ENCODE measurements at places on chromosomes 16 and 17.

GRCh38 chr16:57680842-57681375 lies 12.8 kb downstream of the ADGRG3 start:
- DNase-seq: no peak

- peak; percentile 68 for DNase-seq
These were observed 3.1 kb downstream of the BAIAP2 start for GRCh38 chr17:81037798-81038733.

DNA sequence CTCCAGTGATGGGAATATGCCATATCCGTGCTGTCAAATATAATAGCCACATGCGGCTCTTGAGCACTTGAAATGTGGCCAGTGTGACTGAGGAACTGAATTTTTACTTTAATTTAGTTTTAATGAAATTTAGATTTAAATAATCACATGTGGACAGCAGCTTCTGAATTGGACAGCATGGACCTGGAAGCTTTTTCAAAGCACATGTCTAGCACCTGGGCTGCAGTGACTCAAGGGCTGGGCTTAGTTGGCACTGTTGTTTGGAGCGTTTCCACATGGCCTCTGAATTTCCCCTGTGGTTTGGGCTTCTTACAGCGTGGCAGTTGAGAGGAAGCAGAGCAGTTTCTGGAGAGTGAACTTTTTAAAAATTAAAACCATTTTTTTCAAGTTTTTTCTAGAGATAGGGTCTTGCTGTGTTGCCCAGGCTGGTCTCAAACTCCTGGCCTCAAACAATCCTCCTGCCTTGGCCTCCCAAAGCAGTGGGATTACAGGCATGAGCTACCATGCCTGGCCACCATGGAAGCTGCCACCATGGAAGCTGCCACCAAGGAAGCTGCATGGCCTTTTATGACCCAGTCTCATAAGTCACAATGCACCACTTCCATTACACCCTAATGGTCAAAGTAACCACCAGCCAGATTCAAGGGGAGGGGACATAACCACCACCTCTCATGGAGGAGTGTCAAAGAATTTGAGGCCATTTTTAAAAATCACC lies 6.7 kb upstream of the TOB1 start:
- DNase-seq: no peak

GRCh38 chr17:75976175-75976848 lies 2.7 kb downstream of the ACOX1 start:
- no peak for DNase-seq

DNA sequence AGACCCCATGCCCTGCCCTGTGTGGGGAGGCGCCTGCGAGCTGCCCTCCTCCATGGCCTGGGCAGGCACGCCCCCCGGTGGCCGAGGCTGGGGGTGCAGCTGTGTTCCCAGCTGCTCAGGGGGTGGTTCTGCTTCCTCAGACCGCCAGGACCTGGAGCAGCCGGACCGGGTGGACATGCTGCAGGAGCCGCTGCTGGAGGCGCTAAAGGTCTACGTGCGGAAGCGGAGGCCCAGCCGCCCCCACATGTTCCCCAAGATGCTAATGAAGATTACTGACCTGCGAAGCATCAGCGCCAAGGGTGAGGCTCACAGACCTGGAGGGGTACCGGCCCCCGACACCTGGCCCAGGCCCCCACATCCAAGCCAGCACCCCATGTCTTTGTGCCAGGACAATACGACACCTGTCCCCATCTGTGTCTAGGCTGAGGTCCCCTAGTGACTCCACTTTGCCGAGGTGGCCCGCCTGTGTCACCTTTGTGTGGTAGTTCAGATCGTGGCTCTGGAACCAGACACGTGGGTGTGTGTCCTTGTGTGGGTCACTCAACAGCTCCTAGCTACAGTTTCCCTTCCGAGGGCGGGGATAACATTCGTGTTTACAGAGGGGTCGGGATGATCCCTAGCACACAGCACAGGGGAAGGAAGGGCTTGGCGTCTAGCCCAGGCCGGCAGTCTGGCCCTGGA lies 9.3 kb downstream of the GJD3 start:
- DNase-seq: peak; percentile 95

- DNase-seq: no peak
These were observed 13.7 kb upstream of the AKAP10 start for GRCh38 chr17:19991252-19991885.

GRCh38 chr17:27578718-27579085 lies 52.3 kb upstream of the LGALS9 start:
- no peak for DNase-seq

DNA sequence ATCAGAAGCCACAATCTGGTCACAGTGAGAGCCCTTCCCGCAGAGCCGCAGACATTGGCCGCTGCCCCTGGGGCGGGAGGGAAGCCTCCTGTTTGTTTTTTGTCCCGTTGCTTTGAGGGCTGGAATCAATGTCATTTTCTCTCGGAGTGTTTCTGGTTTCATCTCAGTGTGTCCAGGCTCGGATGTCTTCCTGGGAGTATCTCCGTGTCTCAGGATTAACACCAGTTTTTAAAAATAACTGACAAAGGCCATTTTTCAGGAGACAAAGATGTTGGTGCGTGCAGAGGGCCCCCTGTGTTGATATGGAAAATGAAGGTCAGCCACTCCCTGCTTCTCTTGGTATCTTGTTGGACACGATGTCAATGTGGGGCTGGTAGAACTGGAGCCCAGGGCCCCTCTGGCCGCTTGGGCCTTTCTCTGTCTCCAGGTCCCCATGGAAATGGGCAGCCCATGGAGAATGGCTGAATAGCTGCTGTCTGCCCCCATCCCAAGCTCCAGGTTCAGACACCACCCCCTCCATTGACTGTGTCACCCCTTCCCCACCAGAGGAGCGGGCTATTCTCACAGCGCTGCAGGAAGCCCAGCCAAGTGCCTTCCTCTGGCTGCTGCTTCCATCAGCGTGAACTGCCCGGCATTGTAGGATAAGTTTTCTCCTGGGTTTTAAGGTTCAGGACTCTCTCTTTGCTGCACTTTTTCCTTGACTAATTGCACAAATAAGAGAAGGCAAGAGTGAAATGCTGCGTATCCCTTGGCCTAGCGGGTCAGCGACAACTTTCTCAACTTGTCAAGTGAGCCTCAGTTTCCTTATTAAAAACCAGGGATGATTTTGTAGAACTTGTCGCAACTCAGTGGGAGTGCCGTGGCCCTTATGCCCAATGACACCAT lies 72.2 kb upstream of the METTL9 start:
- no peak for DNase-seq

DNA sequence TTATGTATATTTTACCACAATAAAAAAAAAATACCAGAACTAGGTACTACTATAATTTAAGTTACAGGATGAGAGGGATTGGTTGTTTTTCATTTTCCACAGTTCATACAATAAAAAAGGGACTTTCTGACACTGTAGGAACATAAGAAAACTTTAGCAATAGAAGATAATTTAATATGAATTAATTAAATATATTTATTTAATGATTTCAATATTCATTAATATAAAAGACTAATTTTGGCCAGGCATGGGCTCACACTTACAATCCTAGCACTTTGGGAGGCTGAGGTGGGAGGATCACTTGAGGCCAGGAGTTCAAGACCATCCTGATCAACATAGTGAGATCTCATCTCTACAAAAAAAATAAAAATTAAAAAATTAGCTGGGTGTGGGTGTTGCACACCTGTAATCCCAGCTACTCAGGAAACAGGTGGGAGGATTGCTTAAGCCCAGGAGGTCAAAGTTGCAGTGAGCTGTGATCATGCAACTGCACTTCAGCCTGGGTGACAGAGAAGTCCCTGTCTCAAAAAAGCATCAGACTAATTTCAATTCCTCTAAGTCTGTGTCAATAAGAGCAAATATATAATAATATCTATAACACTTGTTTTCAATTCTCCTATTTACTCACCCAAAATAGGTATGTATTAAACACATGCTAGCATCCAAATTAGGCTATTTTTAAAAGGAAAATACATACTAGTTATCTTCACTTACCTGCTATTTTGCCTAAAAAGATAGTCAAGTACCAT lies 79.6 kb downstream of the BRIP1 start:
- DNase-seq: no peak

GRCh38 chr16:4271176-4272113 lies 1.4 kb downstream of the TFAP4 start:
- DNase-seq: peak; percentile 88

DNA sequence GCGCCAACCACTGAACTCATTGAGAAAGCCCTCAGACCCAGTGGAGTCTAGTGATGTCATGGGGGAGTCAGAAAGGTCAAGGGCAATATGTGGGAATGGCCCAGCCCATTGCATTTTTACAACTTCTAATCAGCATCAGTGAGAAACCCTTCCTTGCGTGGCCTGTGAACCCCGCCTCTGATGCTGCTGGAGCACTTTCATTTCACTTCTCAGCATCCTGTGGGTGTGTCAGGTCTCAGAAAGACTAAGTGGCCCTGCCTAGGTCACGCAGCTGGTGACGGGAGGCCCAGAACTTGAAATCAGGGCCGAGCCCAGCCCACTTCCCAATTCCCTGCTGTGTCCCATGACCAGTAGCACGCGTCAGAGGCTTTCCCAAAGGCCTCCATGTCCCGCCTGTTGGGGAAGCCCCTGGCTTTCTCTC lies 6.1 kb downstream of the DNAI2 start:
- DNase-seq: no peak

DNA sequence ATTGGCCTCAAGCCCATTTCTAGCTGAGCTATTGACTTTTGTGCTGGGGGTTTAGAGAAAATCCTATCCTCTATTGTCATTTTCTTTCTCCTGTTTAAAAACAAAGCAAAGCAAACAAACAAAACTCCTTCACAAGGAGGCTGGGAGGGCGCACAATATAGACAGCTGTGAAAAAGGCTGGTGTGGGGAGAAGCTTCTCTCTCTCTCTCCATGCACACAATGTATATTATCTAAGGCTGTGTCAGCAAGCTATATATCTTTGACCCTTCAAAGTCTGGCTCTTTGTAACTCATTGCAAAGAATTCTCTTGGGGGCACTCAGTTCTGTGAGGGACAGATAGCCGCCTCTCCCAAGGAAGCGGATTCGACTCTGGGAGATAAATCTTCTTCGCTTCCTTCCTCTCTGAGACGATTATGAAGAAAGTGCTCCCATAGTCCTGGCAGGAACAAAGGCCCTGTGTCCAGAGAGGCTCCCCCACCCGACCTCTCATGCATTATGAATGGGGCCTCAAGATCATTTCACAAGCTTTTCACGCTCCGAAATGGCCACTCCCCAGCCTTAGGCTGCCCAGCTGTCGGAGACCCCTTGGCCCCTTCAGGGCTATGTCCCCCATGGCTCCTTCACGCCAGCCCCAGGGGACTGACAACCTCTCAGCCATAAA lies 33.2 kb upstream of the MEAK7 start:
- DNase-seq: no peak

- no peak for DNase-seq
These were observed 28.5 kb downstream of the IQCK start for GRCh38 chr16:19746561-19746960.

DNA sequence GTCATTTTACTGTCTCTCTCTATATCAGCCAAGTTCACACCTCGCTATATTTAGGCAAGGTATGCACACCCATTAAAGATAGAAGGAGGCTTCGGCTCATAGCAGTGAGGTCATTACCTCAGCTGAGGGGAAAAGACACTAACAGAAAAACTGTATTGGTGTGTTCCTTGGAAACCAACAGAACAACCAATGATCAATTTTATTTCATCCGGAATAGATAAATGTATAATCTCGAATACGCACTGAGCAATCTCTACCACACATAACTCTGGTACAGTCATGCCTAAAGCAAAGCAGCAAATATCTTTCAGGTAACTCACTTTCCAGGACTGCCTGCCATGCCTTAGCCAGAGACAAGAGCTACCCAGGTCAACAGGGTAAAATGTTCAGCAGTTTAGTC lies 109.9 kb upstream of the CORO6 start:
- no peak for DNase-seq

GRCh38 chr16:817001-817906 lies 16.7 kb upstream of the GNG13 start:
- DNase-seq: no peak

DNA sequence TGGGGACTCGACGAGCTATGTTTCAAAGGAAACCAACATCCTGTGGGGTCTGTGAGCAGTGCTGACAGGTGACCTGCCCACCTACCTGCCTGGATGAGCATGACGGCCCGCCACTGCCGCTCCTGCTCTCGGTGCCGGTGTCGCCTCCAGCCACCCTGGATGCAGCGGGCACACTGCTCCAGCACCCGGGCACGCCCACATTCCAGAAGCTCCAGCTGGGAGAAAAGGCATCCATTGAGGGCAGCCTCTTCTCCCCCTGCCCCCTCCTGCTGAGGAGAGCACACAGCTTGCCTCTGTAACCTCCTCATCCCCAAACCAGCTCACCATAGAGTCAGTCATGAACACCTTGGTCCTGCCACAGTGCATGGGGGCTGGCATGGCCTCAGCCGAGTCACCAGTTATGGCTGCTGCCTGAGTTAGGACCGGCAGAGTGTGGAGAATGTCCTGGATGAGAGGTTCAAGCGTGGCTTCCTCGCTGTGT lies 14.3 kb downstream of the ZNHIT3 start:
- no peak for DNase-seq

DNA sequence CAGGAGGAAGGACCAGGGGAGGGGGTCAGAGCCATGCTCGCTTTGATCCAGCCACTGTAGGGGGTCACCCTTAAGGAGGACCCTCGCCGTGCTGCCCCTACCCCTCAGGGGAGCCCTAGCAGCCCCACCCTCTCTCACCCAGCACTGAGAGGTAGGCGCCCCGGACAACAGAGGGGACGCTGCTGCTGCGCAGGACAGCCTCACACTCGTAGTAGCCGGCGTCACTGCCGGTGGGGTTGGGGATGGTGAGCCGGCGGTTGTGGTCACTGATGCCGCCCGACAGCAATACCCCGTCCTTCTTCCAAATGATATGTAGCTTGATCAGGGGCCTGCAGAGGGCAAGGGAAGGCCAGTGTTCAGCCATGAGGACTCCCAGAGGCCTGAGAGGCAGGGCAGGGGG lies 126.0 kb upstream of the CDC42EP4 start:
- no peak for DNase-seq

GRCh38 chr17:50668025-50668837 lies 33.5 kb downstream of the ABCC3 start:
- no peak for DNase-seq

GRCh38 chr17:7233701-7234082 lies 625 bp downstream of the DVL2 start:
- DNase-seq: no peak

- peak; percentile 86 for DNase-seq
These were observed 43.8 kb upstream of the DHX40 start for GRCh38 chr17:59521465-59522126.

DNA sequence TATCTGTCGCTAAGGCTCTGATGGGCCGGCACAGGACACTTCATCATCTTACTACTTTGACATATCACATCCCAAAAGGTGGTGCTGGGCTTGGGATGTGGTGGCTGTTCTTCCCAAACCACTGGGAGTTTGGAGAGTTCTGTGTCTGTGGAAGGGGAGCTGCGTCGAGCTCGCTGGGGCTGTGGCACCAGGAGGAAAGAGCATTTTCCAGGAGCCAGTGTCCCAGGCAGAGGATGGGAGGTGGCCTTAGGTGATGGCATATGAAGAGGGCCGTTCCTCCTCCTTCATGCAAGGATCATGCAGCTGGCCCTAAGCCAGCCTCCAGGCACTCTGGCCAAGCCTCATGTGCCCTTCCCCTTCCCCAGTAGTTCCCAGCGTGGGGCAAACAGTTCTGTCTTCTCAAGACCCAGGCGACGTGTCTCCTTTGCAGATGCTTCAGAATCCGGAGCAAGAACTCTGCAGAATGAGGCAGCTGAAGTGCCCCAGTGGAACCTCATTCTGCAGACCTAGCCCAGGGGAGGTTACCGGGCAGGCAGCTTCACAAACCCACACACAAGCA lies 89.4 kb upstream of the TNRC6C start:
- no peak for DNase-seq

All from HuH-7 (cell line).